Stimulated activated CD4-positive, alpha-beta T cell treated with anti-CD3 and anti-CD28 coated beads, Interleukin-1b, Interleukin-23, amount 100 ng/mL, for 24 hours (primary cell): ENCODE measurements at places on chromosomes 7 and 10.

DNA sequence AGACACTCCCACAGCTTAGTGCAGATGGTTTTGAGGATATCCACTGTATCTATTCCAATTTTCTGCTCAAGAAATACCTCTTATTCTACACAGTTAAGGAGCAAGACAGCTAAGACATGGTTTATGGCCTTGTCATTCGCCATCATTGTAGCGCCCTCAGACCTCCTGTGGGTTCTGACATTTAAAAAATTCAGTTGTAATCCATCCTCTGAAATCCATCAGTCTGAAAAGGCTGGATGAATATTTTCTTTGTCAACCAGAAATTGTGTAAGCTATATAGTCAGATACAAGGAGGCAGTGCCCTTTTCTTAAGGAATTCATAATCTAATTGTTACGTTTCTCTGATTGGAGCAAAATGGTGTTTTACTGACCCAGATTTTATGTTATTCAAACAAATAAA is 353.6 kb downstream of the GALNT17 start:
- DNase-seq, result no peak

DNA sequence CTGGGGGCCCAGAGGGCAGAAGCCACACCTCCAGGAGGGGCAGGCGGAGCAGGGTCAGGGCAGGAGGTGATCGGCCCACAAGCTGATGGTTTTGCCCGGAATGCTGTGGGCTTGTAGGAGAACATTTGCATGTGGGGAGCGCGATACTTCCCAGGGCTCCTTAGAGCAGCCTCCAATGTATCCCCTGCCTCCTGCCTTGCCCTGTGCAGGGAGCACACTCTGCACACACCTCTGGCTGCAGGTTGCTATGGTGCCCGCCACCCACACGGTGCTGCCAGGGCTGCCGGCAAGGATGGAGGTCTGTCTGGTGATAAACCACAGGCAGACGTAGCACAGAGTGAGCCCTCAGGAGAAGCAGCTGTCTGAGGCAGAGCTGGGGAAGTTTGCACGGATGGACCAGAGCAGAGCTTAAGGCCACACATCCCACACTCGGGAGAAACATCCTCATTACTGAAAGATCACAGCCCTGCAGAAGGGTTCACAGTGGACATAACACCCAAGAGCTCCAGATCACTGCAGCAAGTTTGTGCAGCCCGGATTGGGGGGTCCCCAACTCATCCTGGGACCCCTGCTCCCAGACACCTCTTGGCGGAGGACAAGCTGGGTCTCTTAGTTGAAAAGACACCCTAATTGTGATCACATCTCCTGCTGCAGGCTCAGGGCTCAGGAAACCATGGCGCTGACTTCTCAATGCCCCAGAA is 41.8 kb downstream of the VIPR2 start:
- no peak for DNase-seq

GRCh38 chr10:36003031-36003600 is 361.0 kb upstream of the FZD8 start:
- DNase-seq, result no peak

DNA sequence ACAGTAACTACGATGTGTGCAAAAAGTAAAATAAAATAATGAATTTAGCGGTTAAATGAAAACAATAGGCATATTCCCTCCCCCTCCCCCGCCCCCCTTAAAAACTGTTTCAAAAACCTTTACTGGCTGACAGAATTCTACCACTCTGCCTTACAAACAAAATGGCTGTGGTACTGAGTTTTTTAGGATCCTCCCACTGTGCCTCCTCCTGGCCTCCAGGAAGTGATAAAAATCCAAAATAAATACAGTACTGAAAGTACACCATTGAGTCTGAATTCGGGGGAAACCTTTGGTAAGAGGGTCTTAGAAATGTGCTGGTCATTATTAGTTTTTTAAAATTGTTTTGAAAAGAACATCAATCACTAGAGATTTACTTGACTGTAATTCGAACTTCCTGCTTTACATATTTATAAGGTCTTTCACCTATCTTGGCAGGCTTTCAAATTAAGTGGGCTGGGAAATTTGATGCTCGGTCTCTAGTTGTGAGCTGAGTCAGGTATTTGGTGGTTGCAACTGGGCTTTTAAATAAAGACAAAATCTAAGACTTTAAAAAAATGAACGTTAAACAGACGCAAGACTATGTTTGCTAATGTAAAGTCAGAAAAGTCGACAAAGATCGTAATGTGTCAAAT is 32.5 kb upstream of the EPC1 start:
- no peak for DNase-seq

DNA sequence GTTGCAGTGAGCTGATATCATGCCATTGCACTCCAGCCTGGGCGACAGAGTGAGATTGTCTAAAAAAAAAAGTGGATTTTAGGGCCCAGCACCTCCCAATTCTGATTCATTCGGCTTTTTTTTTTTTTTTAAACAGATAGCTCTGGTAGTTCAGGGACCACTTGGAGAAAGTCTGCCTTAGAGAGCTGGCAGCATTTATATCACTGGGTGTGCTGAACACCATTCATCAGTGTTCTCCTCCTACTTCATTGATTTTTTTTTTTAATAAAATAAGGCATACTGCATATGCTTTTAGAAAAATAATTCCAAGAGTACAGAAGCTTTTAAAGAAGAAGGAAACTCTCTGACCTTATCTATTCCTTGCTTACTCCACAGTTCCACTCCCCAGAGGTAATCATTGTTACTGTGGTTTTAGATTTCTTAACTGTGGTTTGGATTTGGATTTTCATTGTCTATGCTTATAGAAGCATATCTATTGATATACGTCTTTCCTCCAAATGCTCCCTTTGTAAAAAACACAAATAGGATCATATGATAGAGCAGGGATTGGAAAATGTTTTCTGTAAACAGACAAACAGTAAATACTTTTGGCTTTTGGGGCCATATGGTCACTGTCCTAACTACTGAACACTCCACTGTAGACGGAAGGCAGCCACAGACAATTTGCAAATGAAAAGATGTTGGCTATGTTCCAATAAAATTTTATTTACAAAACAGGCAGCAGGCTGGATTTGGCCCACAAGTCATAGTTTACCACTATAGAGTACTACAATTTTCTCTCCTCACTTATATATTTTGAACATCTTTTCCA is 21.1 kb upstream of the SAR1A start:
- no peak for DNase-seq

- no peak for DNase-seq
Measured at GRCh38 chr7:16982640-16983350, 101.0 kb upstream of the AGR3 start.

GRCh38 chr7:110975486-110975885 is 115.4 kb upstream of the LRRN3 start:
- no peak for DNase-seq

- no peak for DNase-seq
Measured at GRCh38 chr7:47763063-47763974, 181.4 kb upstream of the TNS3 start.

- DNase-seq, result no peak
Measured at GRCh38 chr10:125157505-125157904, 2.9 kb downstream of the CTBP2 start.

DNA sequence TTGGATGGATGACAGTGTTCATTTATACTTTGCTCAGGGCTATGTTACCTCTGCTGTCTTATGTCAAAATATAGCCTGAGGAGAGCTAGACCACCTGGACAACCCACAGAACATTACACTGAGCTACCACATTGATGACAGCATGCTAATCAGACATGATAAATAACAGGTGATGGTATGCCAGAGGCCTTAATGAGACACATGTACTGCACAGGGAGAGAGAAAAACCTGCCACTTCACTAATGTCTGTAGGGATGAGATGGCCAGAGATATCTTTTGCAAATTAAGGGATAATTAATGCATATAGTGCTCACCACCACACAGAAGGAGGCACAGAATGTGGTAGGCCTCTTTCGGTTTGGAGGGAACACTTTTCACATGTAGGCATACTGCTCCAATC is 1122.6 kb upstream of the POT1 start:
- no peak for DNase-seq

GRCh38 chr7:158271646-158272045 is 316.0 kb downstream of the PTPRN2 start:
- no peak for DNase-seq

DNA sequence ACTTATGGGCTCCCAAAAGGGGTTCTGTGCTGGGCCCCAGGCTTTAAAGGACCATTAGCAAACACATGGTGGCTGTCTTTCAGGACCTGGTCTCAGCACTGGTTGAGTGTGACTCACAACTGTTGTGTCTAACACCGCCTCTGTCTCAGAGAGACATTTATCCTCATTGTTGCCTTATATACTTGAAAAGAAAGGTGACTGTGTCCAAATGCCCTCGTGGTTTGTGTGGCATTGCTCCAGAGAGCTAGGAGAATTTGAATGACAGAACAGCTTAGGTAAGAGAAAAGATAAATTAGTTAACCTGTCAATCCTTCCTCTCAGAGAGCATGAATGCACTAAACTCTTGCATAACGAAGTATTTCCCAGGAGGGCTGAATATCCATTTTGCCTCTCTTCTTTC is 14.5 kb upstream of the FAM13C start:
- no peak for DNase-seq

DNA sequence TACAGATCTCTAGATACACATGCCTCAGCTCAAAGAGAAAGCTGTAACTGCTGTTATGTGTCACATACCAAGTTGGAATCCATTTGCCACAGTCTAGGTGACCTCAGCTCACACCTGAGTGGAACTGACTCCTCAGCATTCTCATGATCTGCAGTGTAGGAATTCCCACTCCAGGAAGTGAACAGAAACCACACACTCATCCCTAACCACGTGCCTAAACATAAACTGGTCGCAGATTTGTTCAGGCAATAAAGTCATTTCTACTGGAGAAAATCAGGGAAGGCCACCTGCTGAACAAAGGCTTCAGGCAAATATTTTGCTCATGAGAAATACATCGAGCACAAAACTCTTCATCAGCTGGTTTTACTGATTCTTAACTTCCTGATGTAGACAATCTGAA is 23.0 kb upstream of the ZMYND11 start:
- no peak for DNase-seq

GRCh38 chr10:87579563-87579962 is 74.9 kb downstream of the MINPP1 start:
- no peak for DNase-seq

DNA sequence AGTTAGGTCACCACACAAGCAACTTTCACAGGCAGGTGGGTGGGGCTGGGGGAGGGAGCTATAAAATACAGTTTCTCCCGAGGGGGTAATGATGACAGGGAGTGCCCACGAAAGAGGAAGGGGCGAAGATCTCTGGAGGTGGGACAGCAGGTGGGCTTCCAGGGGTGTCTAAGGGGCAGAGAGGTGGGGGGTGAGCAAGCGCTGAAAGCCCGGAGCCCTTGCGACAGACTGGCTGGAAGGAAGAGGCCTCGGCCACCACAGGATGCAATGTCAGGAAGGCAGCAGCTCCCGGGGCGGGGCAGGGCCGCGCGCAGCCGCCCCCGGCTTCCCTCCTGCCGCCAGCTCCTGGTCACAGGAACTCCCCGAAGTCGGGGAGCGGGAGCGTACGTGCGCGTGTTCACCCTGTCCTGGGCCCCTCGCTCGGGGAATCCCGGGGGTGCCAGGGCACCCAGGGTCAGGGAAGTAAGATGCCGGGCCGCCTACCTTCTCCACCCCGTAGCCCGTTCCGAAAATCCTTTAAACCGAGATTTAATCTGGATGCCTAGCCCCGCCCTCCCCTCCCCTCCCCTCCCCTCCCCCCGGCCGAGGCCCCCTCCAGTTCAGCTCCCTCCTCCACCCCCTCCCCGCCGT is 105.2 kb upstream of the PPIF start:
- DNase-seq, result no peak

DNA sequence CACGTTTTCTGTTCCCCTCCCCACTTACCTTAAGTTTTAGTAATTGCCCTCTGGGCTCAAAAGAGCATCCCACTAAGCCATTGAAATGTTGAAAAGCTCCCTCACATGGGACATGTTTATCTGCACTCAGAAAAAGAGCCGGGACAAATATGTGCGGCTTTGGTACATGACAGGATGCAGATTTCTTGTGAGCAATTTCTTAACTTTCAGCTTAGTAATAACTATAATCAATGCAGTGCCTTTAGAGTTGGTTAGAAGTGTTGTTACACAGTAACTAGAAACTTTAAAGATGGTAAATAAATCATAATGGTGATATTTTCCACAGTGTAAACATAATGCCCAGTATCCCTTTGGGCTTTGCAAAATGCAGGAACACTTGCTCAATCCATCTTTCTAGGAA is 89.2 kb downstream of the ZNF365 start:
- DNase-seq, result no peak
